IMR-90 (cell line): ENCODE measurements at places on chromosomes 2 and 18. TPM values are rescaled to one million over a fixed set of nuclear protein-coding genes. Genes with fewer than 3 reads are reported as not detected.

GRCh38 chr2:191176305-191176704 lies 25.5 kb upstream of the STAT4 start:
- H3K27ac ChIP-seq: no peak overlapping the region
- H3K27me3 ChIP-seq: no peaks in the 10 kb centered on the region
- DNase-seq: no peak
- no peaks in the 10 kb centered on the region for H3K36me3 ChIP-seq
- H3K4me3 ChIP-seq: no peak overlapping the region

CHAC2 gene
- 3.9 and 6.9 TPM in 2 replicates for total RNA-seq

CYP26B1 gene
- not detected in 2 replicates for total RNA-seq

APCDD1 gene
- total RNA-seq: 0.83 and 1.1 TPM in 2 replicates

DNA sequence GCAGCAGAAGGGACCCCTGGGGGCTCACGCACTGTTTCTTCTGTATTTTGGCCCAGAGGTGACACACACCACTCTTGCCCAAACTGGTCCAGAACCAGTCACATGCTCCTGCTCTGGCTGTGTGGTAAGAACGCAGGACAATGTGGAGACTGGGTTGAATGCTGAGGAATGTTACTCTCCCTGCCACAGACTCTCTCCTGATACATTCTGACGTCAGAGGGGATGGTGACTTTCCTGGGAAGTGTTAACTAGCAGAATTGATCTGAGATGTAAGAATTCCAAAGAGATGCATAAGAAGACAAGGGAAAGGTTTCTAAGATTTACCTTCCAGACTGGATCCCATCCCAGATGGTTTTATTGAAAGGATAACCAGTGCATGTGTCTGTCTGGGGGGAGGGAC lies 100.8 kb downstream of the ASB1 start:
- no peaks in the 10 kb centered on the region for H3K36me3 ChIP-seq
- no peak overlapping the region for H3K27ac ChIP-seq
- H3K4me3 ChIP-seq: no peak overlapping the region
- no peaks in the 10 kb centered on the region; the same call in 1 of the 2 replicates for H3K4me1 ChIP-seq

UGT1A7 gene
- not detected in 2 replicates for total RNA-seq

GRCh38 chr2:1626271-1626681 lies 118.0 kb downstream of the PXDN start:
- no peak for DNase-seq
- H3K27me3 ChIP-seq: no peaks in the 10 kb centered on the region
- peaks cover 4% of the 10 kb centered on the region for H3K4me1 ChIP-seq
- no peak overlapping the region for H3K27ac ChIP-seq

- no peak for DNase-seq
- peaks cover 4% of the 10 kb centered on the region for H3K4me1 ChIP-seq
- peaks cover 20% of the 10 kb centered on the region for H3K27me3 ChIP-seq
- H3K4me3 ChIP-seq: no peak overlapping the region
- no peak overlapping the region for H3K27ac ChIP-seq
- no peaks in the 10 kb centered on the region for H3K36me3 ChIP-seq
These were observed 36.6 kb downstream of the SCTR start for GRCh38 chr2:119487434-119488244.

SERPINB11 gene
- 0.18 TPM in 1 of 2 replicates, not detected in the other for total RNA-seq

- H3K27me3 ChIP-seq: no peaks in the 10 kb centered on the region
- H3K4me3 ChIP-seq: no peak overlapping the region
- H3K36me3 ChIP-seq: no peaks in the 10 kb centered on the region
- H3K27ac ChIP-seq: no peak overlapping the region
- H3K4me1 ChIP-seq: peaks cover 5% of the 10 kb centered on the region; the same call in 1 of the 2 replicates
- peak; percentile 86 for DNase-seq
These were observed 227.0 kb upstream of the SMAD7 start for GRCh38 chr18:49177812-49178211.

DNA sequence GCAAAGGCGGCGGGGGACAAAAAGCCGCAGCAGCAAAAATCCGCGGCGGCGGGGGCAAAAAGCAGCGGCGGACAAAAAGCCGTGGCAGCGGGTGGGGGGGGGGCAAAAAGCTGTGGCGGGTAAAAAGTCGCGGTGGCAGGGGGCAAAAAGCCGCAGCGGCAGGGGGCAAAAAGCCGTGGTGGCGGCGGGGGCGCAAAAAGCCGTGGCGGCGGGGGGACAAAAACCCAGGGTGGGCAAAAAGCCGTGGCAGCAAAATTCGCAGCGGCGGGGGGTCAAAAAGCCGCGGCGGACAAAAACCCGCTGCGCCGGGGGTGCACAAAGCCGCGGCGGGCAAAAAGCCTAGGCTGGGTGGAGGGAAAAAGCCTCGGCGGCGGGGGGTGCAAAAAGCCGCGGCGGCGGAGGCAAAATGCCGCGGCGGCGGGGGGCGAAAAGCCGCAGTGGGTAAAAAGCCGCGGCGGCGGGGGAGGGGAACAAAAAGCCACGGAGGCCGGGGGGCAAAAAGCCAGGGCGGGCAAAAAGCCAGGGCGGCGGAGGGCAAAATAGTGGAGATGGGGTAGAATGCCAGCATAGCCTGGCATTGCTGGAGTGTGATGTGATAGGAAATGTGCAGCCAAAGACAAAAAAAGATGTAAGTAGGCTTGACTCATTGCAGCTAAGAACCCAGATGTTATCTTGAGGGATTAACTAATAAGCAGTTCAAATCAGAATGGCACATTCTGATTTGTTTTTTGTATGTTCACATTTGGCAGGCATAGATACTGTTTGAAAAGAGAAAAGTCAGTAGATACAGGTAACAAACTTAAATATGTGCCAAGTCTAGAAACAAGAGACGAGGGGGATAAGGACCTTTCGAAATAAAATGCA lies 1076.3 kb downstream of the RPIA start:
- DNase-seq: no peak
- no peak overlapping the region for H3K27ac ChIP-seq
- no peaks in the 10 kb centered on the region for H3K36me3 ChIP-seq
- H3K27me3 ChIP-seq: no peaks in the 10 kb centered on the region
- no peaks in the 10 kb centered on the region for H3K4me1 ChIP-seq

- peaks cover 13% of the 10 kb centered on the region for H3K4me1 ChIP-seq
- DNase-seq: no peak
- no peak overlapping the region for H3K27ac ChIP-seq
- H3K36me3 ChIP-seq: no peaks in the 10 kb centered on the region
These were observed 149.0 kb downstream of the MEIS1 start for GRCh38 chr2:66583881-66584280.

MC5R gene
- not detected in 2 replicates for total RNA-seq

- no peaks in the 10 kb centered on the region for H3K36me3 ChIP-seq
- no peak overlapping the region for H3K27ac ChIP-seq
- peak; percentile 40 for DNase-seq
- no peaks in the 10 kb centered on the region for H3K27me3 ChIP-seq
- no peaks in the 10 kb centered on the region for H3K4me1 ChIP-seq
- no peak overlapping the region for H3K4me3 ChIP-seq
These were observed 1390.4 kb downstream of the SUCLG1 start for GRCh38 chr2:83068714-83069113.

- H3K27me3 ChIP-seq: no peaks in the 10 kb centered on the region
- H3K4me3 ChIP-seq: no peak overlapping the region
- H3K36me3 ChIP-seq: no peaks in the 10 kb centered on the region
- peaks cover 9% of the 10 kb centered on the region for H3K4me1 ChIP-seq
- DNase-seq: peak; percentile 53
These were observed 29.5 kb upstream of the BZW1 start for GRCh38 chr2:200782251-200782650.

DNA sequence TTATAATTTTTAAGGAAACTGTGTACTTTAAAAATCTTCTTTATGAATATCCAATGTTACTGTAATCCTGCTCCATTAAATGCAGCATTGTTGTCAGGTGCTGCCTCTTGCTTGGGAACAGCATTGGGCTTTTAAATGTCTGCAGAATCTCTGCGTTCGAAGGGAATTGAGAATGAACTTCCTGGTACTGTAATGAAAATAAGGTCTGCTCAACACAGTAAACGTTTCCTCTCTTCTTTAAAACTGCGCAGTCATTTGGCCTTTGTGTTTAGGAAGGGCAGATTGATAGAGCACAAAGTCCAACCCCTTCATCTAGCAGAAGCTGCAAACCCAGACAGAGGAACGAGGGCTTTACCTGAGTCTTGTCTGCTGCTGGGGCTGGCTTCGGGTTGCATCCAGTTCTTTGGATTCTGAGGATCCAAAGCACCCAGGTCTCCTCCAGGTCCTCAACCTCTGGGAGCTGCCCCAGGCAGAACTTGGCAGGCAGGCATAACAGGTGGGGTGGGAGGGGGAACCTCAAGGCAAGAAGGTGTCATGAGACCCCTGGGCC lies 104.5 kb downstream of the UGGT1 start:
- DNase-seq: no peak
- no peak overlapping the region for H3K27ac ChIP-seq
- peaks cover 7% of the 10 kb centered on the region for H3K4me1 ChIP-seq
- H3K27me3 ChIP-seq: no peaks in the 10 kb centered on the region

DNA sequence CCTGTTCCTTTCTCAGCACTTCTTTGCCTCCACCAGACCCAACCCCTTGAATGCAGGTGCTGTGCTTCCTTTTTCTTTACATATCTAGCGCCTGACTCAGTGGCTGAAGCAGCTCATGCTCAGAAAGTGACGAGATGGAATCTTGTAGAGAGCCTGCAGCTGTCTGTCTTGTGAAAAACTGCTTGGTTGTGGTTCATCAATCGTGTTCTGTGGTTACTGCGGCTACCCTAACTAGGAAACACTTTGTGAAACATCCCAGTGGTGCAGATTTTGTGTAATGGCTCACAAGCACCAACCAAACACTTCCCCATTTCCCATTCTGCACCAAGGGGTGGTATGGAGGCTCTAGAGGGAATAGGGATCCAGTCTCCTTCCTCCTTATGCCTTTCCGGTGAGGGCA lies 307.2 kb upstream of the MMADHC start:
- peak; percentile 47 for DNase-seq
- H3K36me3 ChIP-seq: no peaks in the 10 kb centered on the region
- H3K4me1 ChIP-seq: 0 out of 2 replicates have a peak, but pooled peaks cover 2% of the 10 kb centered on the region
- H3K27ac ChIP-seq: no peak overlapping the region
- no peak overlapping the region for H3K4me3 ChIP-seq

DNA sequence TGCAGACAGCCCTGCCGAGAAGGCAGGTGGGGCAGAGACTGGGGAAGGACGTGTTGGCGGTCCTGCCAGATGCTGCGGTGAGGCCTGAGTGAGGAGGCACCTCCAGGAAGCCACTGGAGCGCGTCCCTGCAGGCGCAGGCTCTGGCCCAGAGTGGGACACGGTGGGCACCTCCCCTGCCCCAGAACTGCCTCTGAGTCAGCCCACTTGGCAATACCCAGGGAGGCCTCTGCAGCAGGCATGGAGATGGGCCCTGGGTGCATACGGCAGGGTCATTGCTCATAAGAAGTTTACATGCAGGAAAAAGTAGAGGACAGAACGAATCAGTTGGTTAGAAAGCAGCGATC lies 195.9 kb downstream of the TFCP2L1 start:
- no peaks in the 10 kb centered on the region for H3K36me3 ChIP-seq
- no peak overlapping the region for H3K4me3 ChIP-seq
- peaks cover 58% of the 10 kb centered on the region for H3K27me3 ChIP-seq

DNA sequence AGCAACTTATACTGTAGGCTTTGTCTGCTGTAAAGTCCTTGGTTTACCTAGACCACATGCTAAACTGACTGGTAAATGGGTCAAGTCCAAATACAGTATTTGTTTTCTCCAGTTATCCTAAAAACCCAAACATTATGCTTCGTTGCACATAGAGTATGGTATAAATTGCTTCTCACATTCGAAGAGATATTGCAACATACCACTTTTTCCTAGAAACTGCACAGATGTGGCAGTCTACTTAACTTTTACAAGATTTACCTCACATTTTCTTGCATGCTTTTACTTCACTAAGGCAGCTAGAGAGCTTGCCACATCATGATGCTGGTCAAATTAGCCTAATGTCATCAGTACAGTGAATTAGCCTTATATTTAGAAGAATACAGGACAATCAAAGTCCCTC lies 66.0 kb upstream of the SCN7A start:
- H3K4me1 ChIP-seq: no peaks in the 10 kb centered on the region
- H3K27ac ChIP-seq: no peak overlapping the region
- no peak overlapping the region for H3K4me3 ChIP-seq
- no peaks in the 10 kb centered on the region for H3K36me3 ChIP-seq
- DNase-seq: no peak
- H3K27me3 ChIP-seq: no peaks in the 10 kb centered on the region

DNA sequence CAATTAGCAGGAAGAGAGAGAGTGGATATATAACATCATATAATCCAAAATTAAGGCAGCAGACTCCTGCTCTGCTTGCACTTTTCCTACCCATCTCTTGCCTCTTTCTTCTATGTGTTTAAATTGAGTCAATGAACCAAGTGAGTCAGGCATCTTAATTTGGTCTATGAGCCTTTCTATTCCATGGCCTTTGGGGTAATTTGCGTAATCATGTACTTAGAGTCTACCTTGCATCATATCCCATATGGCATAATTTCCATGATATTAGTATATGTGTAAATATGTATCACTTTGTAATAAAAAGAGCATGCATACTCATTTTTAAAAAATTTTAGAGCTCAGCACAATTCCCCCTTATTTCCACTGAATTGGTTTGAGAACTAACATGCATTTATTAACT lies 555.2 kb downstream of the STK39 start:
- no peak for DNase-seq
- no peaks in the 10 kb centered on the region for H3K4me1 ChIP-seq
- no peak overlapping the region for H3K4me3 ChIP-seq

CD8B2 gene
- total RNA-seq: not detected in 2 replicates

GRHL1 gene
- 0.18 and 0.56 TPM in 2 replicates for total RNA-seq
